COR-L47 (cell line): ENCODE measurements at places on chromosomes 1 and 21.
A peak's percentile ranks its signal among the peaks of the same experiment; 100 is the strongest.

DNA sequence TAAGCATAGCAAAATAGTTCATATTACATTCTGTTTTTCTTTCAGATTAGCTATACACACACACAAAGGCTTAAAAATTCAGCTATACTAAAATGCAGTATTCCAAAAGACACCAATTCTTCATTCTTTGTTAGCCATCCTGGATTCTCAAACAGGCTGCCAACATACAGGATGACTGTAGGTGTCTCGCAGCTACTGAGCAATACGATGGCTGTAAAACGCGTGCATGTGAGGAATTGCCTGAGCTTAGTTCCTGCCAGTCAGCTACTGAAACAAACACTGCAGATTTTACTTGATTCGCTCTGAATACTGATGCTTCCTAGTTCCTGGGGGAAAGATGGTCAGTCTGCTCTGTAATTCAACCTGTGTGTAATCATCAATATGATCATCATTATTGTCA is 24.7 kb upstream of the HMGN1 start:
- peak; percentile 16 for DNase-seq

GRCh38 chr1:22249928-22250680 is 107.2 kb upstream of the WNT4 start:
- DNase-seq = no peak

DNA sequence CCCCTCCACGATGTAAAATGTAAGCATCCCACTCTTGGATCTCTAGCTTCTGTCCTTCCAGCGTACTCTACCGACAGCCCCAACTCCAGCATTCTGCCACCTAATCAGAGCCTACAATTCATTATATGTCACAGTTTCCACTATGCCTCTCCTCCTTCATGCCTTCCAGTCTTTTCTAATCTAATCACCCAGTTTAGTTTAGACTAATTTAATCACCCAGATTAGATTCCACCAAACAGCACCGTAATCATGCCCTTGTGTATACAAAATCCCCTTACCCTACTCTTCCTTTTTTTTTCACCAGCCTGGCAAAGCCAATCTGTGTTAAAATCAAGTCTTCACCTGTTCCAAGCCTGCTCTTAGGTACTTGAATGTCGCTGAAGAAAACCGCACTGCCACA is 49.8 kb upstream of the KANK4 start:
- DNase-seq = no peak

DNA sequence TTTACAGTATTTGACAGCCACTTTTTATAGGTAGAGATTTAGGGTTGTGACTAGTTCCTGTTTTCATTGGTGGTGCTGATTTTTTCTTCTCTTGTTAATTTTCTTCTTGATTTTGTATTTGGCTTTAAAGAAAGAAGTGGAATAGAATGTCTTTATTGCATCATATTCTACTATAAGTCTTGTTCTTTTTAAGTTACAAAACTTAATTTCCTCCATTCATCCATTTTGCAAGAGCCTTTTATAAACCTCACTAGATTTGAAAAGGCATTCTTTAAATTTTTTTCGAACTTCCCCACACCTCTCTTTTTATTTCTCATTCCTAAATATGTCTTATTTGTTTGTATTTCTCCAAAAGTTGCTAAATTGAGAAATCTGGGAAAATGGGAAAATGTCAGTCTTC is 1368.6 kb upstream of the ADGRL4 start:
- no peak for DNase-seq

GRCh38 chr1:77175230-77175844 is 43.9 kb downstream of the PIGK start:
- DNase-seq = no peak

- DNase-seq = no peak
Measured at GRCh38 chr1:157704878-157705277, 4.3 kb upstream of the FCRL3 start.

- DNase-seq = no peak
Measured at GRCh38 chr1:244150071-244150470, 99.0 kb downstream of the ZBTB18 start.

- DNase-seq = peak; percentile 88
Measured at GRCh38 chr1:23619299-23620188, 60.2 kb upstream of the ID3 start.

- no peak for DNase-seq
Measured at GRCh38 chr1:14522926-14523241, 75.6 kb upstream of the KAZN start.

DNA sequence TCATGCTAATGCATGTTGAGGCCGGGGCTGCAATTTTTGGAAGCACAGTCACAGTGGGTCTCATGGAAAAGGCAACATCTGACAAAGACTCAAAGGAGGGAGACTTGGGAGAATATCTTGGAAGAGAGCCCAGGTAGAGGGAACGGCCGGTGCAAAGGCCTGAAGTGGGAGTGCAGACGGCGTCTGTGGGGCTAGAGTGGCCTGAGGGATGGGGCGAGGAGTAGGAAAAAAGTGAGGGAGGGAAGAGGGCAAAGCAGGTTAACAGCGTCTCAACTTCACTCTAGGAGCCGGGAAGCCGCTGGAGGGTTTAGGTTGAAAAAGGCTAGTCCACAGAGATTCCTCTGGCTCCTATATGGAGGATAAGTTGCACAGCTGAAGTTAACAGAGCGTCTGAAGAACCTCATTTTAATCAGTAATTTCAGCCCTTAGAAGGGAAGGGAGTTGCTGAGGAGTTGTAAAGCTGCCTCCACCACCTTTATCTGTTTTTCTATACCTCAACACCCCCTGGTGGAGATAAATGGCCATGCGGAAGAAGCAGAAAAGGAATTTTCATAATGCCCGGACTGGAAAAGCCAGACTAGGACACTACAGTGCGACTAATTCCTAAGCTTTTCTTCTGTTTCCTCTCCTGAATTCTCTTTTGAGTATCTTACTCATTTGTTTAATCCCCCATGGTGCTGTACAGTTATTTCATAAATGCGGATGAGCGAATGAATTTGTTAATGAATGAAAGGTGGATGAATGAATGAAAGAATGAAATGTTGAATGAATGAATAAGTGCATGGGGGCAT is 78.7 kb upstream of the ZNF281 start:
- peak; percentile 59 for DNase-seq

DNA sequence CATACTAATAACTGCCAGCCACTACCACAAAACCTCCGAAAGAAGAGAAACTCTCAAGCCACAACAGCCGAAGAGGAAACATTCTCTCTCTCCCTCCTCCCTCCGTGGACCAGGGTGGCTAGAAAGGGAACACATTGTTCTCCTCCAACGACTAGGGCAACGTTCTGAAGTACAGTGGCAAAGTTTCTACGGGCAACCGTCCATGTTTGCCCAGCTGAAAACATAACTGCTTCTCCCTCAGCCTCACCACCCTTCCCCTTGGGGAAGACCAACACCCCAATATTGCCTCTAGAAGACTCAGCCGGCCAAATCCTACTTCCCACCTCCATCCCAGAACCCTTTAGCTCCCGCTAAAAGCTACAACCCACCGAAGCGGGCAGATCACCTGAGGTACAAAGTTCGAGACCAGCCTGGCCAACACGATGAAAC is 2.0 kb downstream of the GLUL start:
- no peak for DNase-seq

DNA sequence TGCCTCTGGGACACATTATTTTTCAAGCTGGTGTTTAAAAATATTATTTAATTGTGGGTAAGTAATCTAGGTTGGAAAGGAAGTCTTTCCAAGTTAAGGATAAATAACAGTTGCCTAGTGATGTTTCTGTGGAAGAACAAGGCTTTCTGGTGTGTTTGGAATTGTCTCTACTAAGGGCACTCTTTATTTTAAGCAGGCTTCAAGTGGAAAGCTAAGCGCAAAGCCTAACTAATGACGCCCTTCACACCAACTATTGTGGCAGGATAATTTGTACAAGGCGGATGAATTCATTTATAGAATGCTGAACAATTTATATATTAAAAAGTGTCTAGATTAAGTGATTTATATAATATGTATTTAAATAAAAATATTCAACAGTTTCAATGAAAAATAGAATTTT is 25.1 kb upstream of the RWDD3 start:
- DNase-seq = no peak

DNA sequence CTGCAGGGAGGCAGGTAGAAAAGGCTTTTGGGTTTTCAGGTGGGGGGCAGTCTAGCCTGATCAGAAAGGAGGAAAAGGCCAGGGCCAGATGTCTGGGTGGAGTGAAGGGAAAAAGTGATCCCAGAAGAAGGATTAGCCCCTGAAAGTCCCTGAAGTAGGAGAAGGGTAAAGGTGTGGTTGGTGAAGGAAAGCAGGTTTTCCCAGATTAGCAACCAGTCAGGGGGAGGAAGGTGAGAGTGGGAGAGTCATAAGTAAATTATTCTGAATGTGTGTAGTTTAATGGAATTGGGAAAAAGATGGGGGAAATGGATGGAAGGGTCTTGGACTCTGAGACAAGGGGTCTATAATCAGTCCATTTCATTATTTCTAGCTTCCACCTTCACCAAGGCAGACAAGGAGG is 647 bp upstream of the SPRR1A start:
- no peak for DNase-seq

- no peak for DNase-seq
Measured at GRCh38 chr1:61193808-61194207, 111.4 kb downstream of the NFIA start.

DNA sequence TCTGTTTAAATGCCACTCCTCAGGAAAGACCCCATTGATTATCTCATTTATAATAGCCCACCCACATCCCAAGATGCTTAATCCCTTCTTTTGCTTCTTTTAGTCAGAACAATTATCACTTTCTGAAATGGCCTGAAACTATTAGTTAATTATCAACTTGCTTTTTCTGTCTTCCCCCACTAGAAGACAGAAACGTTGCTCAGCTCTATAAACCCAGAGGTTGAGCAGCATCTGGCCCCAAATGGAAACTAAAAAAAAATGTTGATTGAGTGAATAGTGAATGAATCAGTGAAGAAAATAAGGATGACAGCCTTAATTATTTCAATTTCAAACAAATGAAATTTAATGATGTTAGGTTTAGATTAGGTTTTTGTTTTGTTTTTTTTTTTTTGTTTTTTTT is 38.2 kb upstream of the PIGC start:
- no peak for DNase-seq

DNA sequence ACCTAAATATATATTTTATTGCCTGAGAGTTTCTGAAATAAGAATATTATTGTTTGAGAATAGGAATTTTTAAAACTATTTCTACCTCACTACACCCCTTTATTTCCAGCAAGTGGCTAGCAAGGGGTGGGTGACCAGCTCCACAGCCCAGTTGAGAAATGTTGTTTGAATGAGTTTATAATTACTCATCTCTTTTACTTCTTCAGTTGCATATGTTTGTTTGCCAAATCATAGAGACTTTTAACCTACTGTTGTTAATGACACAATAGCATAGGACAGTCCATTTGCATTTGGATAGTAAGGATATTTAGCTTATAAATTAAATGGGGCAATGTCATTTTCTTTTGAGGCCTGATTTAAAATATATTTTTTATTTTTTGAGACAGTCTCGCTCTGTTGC is 127.8 kb downstream of the NRDC start:
- DNase-seq = no peak

GRCh38 chr21:33750017-33750416 is 107.7 kb downstream of the ITSN1 start:
- DNase-seq = no peak

GRCh38 chr1:86505564-86505902 is 36.8 kb downstream of the CLCA1 start:
- DNase-seq = no peak

DNA sequence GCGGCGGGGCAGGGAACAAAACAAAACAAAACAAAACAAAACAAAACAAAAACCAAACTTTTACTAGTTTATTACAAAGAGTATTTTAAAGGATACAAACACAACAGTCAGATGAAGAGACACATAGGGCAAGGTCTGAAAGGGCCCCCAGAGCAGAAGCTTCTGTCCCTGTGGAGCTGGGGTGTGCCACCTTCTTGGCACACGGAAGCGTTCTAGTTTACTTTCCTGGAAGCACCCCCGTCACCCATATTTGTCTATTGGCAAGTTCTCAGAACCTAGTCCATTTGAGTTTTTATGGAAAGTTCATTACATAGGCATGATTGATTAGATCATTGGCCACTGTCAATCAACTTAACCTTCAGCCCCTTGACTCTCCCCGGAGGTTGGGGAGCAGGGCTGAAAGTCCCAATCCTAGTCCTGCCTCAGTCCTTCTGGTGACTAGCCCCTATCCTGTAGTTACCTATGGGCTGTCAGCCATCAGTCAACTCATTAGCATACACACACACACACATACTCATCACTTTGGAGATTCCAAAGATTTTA is 380.4 kb downstream of the DPYD start:
- DNase-seq = no peak

GRCh38 chr1:14925336-14926136 is 228.0 kb upstream of the TMEM51 start:
- DNase-seq = no peak
